ENCODE measurements at places on chromosomes 5 and 9.

DNA sequence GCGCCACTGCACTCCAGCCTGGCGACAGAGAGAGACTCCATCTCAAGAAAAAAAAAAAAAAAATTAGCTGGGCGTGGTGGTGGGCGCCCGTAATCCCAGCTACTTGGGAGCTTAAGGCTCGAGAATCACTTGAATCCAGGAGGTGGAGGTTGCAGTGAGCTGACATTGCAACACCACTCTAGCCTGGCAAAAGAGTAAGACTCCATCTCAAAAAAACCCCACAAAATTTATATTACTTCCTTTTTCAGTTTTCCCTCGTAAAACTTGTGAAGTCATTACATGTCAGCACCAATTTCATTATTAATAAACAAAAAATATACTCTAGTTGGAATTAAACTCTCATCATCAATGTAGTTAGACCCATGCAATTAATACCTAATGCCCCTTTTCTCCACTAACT lies 43.9 kb downstream of the SHLD3 start:
- no peak for DNase-seq

DNA sequence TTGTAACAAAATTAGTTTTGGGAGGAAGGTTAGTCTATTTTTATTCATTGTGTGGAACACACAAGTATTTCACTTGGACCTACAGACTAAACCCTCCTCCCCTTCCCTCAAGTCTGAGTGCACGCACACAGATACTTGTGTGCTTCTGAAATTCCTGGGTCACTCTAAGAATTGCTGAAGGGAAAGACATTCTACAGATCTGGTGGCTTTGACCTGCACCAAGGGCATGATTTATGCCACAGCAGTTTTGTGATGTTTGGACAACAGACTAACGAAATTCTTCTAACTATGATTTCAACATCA lies 150.5 kb downstream of the ARL15 start:
- DNase-seq, result no peak

DNA sequence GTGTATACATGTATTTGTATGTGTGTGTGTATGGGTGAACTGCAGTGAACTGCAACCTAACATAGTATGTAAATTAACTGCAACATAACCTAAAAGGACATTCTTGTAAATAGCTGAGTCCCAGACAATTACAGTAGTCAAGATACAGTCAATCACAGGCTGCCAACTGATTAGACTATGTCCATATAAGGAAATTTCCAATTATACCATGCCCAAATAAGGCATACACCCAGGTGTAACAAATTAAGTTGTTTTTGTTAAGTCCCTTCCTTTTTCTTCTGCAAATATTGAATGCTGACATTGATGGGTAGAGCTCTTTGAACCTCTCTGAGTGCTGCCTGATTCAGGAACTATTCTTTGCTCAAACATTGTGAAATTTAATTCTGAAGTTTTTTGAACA lies 594.6 kb upstream of the FAM174A start:
- no peak for DNase-seq

DNA sequence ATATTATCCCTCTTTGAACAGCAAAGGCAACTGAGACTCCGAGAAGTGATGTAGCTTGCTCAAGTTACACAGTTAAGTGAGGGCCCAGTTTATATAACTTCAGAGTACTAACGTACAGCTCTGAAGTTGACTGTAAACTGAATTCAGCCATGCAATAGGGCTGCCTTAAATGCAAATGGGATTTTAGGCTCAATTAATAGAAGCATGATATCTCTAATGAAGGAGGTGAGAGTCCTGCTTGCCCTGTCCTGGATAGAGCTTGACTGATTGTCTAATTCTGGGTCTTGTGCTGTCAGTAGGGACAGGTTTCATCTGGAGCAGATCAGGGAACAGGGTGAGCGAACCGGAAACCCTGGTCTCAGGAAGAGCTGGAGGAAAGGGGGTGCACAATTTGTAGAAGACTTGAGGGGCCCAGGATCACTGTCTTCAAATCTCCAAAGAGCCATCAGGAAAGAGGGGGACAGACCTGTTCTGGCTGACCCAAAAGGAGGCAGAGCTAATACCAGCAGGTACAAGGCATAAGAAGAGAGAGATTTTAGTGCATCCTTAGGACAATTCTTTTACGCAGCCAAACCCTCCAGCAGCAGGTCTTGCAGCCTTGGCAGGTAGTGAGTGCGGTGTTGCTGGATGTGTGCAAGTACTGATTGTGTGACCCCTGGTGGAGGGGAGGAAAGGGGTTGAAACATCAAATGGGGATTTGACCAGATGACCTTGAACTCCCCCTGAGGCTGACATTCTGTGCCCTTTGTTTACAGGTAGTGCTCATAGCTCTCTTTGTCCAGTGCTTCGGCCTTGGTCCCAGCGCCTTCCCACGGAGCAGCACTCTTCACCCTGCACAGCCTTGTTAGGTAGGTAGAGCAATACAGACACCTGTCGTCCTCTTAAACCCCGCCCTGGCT lies 13.0 kb downstream of the GSN start:
- DNase-seq, result no peak

DNA sequence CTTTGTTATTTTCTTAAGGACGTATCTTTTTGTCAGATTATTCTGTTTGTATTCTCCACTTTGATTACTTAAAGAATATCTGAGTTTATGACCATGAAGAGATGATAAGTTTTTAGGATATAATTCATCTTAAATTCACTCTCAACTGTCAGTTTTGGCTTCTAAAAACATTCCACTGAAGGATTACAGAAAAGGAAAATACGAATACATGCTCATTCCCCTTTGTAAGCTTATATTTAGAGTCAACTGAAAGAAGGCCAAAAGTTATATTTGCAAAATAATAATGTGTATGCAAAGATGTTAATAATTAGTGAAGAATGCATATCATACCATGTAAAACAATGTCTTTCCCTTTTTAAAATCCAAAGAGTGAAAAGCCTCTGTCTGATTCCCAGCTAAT lies 52.5 kb downstream of the ZNF474 start:
- DNase-seq, result no peak
